ENCODE measurements at places on chromosomes 7 and 10.

GRCh38 chr7:17725821-17726220 lies 214.5 kb downstream of the SNX13 start:
- H3K27me3 ChIP-seq, result no peaks in the 10 kb centered on the region
- H3K4me3 ChIP-seq, result no peak overlapping the region
- no peak overlapping the region for H3K27ac ChIP-seq

DNA sequence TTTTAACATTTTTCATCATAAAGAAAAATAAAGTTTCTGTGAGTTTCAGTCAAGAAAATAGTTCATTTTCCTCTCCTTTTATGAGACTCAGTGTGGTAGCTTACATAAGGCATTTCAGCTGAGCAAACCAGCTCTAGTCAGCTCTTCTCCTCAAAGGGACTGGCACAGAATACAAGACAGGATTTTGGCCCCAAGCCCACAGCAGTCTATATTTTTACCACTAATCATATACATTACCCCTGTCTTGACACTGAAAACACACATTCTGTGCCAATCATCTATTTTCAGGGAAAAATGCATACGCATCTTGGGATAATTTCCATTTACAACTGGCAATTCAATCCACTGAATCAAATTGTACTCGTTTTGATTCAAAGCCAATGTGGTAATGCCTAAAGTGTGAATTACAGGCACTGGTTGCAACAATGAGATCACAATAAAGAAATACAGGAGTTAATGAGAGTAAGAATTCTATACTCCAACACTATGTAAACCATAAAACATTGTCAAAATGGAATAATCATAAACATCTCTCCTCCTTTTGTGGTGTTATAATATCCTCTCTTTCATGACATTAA lies 186.4 kb downstream of the CACNA2D1 start:
- H3K27ac ChIP-seq, result no peak overlapping the region
- no peaks in the 10 kb centered on the region for H3K36me3 ChIP-seq
- H3K27me3 ChIP-seq, result no peaks in the 10 kb centered on the region
- H3K4me3 ChIP-seq, result no peak overlapping the region

DNA sequence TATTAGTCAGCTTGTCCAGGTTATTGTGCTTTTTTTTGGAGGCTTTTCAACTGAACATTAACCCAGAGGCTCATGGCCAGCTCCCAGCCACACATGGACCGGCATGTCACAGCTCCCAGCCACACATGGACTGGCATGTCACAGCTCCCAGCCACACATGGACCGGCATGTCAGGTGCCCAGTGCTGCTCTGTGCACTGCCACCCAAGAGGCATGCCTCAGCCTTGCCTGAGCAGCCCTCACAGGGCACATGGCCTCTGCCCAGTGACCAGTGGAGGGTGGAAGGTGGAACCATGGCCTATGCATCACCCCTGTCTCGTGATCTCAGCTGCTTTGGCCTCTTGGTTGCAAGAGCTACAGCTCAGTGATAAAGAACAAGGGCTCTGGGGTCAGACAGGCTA lies 119.8 kb downstream of the OAT start:
- H3K27ac ChIP-seq, result no peak overlapping the region
- no peaks in the 10 kb centered on the region for H3K27me3 ChIP-seq
- no peaks in the 10 kb centered on the region for H3K4me1 ChIP-seq
- no peak for DNase-seq
- no peaks in the 10 kb centered on the region for H3K36me3 ChIP-seq

DNA sequence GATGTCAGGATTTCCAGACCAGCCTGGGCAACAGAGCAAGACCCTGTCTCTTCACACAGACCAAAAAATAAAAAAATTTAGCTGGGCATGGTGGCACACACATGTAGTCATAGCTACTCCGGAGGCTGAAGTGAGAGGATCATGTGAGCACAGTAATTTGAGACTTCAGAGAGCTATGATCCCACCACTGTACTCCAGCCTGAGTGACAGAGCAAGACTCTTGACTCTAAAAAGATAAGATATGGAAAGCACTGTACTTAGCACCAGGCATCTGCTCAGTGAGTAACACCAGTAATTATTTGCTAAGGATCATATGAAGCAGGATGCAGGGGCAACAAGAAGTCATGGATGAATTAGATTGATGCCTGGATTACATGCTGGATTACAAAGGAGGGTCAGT lies 128.8 kb downstream of the CALN1 start:
- H3K36me3 ChIP-seq, result no peaks in the 10 kb centered on the region
- H3K27ac ChIP-seq, result no peak overlapping the region
- H3K27me3 ChIP-seq, result no peaks in the 10 kb centered on the region
- no peak for DNase-seq

DNA sequence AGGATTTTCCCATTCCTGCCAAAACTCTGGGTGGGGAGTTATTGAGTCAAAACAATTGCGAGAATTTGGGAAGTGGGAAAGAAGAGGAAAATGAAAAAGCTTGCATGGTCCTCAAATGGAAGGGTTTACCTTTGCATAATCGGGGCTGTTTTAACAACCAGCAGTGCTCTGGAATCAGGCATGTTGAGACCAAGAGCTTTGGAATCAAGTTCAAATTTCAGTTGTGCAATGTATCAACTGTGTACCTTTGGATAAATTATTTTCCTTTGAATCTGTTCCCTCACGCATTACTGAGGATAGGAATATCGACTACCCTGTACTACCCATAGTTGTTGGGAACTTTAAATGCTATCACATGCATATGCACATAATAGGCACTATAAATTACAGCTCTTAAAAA lies 205.5 kb downstream of the JCAD start:
- H3K4me1 ChIP-seq, result peaks cover 3% of the 10 kb centered on the region
- no peak for DNase-seq
- H3K36me3 ChIP-seq, result no peaks in the 10 kb centered on the region
- H3K4me3 ChIP-seq, result no peak overlapping the region
- H3K27me3 ChIP-seq, result peaks cover 12% of the 10 kb centered on the region

All from activated CD4-positive, alpha-beta T cell treated with anti-CD3 and anti-CD28 coated beads, Interleukin-2, amount 10 ng/mL, durations not matched to agents 24 days and 14 days (primary cell).